ENCODE measurements at places on chromosomes 3 and 15.
A peak's percentile ranks its signal among the peaks of the same experiment; 100 is the strongest.

GRCh38 chr15:90223441-90224165 lies 10.1 kb downstream of the CIB1 start:
- no peak for DNase-seq

DNA sequence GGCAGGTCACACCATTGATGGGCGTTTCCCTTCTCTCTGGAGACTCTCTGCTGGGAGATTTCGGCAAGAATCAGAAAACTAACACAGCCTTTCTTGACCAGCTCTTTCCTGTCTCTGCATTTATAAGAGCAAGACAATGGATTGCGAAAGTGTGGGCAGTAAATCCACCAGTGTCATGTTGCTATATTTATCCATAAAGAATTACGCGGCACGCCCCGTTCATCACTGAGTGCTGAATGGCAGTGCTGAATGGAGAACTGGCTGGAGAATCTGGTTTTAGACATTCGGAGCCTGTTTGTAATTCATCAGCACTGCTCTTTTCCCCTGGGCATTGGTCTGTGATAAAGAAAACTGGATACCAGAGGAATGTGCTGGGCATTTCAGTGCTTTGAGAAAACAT lies 2.0 kb upstream of the CEMIP start:
- peak; percentile 79 for DNase-seq

- no peak for DNase-seq
These were observed 778.0 kb upstream of the NECTIN3 start for GRCh38 chr3:110293660-110294059.

DNA sequence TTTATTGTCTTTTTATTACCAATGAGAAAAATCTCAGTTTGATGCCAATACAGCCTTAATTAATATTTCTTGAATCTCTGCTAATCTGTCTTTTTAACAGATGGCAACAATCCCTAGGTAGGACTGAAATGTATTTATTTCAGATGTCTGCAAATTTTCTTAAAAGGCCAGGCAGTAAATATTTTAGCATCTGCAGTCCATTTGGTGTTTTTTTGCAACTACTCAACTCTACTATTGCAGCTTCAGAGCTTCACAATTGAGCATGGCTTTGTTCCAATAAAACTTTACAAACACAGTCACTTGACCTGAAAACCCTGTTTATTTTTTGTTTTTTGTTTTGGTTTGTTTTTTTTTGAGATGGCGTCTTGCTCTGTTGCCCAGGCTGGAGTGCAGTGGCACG lies 82.7 kb downstream of the RARB start:
- no peak for DNase-seq

DNA sequence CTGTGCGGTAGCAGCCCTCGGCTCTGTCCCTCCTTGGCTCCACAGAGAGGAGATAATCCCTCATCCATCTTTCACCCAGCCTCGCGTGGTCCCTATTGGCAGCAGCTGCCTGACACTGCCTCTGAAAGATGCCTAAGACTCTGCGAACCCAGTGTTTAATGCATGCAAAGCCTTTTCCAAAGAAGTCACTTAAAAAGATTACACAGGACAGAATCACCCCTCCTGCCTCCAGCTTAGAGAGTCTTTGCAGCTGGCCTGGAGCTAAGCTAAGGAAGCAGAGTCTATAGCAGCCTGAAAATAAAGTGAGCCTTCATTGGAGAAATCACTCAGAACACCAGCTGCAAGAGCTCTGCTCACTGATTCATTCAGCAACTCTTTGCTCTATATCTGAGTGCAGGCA lies 247.2 kb downstream of the SHQ1 start:
- DNase-seq = no peak

- no peak for DNase-seq
These were observed 17.5 kb downstream of the SEMA7A start for GRCh38 chr15:74415966-74416916.

DNA sequence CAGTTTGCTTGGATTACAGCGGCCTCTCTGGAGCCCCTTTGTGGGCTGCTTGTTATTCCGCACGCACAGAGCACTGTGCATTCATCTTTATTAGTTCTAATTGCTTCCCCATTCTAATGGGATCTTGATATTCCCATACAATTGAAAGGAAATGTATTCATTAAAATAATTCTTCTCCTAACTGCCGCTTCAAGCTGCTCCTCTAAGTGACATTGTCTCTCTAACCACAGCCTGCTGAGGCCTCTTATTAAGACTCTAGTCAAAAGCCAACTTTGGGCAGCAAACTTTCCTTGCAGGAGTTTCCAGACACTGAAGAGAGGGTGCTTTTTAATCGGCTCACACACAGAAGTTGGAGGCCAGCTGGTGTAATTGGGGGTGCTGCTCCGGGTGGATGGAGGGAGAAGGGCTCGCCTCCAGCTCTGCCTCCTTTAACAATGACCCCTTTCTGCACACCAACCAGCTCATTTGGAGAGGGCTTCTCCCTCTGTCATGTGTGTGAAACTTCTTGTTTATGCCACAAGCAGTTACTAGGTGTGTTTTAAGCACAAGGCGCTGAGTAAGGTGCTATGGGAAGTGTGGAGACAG lies 5.6 kb upstream of the MAGEF1 start:
- DNase-seq = peak; percentile 30

- no peak for DNase-seq
These were observed 36.7 kb downstream of the TM2D3 start for GRCh38 chr15:101615414-101615985.

DNA sequence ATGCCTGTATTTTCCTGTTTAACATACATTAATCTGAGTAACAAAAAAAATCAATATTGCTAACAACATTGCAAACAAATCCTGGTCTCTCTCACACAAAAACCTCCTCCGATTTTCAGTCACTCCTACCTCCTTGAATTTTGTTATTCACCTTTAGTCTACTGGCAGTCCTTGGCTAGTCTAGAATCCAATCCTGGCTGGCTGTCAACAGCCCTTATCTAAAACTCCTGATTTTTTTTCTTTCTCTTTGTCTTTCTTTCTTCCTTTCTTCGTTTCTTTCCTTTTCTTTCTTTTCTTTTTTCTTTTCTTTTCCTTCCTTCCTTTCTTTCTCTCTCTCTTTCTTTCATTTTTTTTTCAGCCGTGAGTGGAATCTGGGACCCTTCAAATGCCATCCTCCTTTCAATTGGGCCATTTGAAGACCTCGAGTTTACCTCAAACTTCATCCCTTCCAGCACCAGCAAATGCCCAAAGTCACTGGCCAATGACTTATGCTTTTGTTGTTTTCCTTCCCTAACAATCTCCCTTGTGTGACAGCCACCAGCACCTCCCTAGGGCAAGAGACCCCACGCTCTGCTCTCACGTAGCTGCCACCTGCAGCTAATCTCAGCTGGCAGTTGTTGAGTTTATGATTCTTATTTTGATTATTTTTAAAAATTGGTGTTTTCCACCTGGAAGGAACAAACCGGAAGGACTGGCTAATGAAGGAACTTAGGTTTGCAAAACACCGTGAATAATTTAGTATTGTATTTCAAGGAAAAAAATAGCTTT lies 6.8 kb upstream of the ONECUT1 start:
- DNase-seq = no peak

- DNase-seq = no peak
These were observed 131.5 kb downstream of the WNT7A start for GRCh38 chr3:13748276-13748879.

GRCh38 chr15:69435985-69436384 lies 16.6 kb upstream of the RPLP1 start:
- DNase-seq = no peak

- DNase-seq = no peak
These were observed 190.0 kb downstream of the EFHB start for GRCh38 chr3:19744047-19744446.

- no peak for DNase-seq
These were observed 3.0 kb downstream of the SS18L2 start for GRCh38 chr3:42593635-42594034.

DNA sequence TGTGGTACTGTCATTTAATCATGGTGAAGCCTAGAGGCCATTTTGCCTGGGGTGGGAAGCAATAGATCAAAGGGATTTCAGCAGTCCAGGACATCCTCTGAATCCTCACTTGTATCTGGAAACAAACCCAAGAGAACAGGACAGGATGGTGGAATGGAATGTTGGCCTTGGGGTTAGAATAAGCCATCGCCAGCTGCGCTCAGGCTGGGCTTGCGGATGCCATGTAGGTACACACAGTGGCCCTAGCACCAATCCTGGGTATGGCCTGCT lies 76.5 kb upstream of the ALDH1A3 start:
- DNase-seq = peak; percentile 43

DNA sequence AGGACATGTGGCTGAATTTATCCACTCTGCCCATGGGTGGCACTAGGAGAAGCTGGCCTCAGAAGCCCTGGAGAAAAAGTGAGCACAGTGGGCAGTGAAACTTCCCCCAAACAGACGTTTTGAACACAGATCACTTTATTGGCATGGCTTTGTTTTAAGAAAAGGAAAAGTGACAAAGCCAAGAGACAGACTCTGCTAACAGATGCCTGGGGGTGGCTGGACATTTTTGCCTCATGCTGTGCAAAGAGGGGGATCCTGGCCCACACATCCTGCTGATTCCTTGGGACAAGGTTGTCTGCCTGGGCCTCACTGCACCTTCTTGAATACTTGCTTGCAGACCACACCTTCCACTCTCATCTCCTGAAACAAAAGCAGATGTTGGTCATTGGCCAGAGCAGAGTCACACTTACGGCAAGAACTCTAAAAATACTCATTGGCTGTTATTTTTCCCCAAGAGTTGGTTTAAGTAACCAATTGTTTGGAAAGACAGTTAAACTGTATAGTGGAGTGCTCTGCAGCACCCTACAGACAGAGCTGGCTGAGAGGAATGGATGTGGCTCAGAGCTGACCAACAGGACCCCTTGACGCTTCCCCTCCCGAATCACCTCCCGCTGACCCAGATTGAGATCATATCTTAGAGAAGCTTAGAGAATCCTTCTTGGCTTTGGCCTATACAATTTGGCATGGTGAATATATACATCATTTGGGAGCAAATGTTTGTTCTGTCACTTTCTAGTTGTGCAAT lies 22.0 kb downstream of the RBP1 start:
- DNase-seq = no peak

DNA sequence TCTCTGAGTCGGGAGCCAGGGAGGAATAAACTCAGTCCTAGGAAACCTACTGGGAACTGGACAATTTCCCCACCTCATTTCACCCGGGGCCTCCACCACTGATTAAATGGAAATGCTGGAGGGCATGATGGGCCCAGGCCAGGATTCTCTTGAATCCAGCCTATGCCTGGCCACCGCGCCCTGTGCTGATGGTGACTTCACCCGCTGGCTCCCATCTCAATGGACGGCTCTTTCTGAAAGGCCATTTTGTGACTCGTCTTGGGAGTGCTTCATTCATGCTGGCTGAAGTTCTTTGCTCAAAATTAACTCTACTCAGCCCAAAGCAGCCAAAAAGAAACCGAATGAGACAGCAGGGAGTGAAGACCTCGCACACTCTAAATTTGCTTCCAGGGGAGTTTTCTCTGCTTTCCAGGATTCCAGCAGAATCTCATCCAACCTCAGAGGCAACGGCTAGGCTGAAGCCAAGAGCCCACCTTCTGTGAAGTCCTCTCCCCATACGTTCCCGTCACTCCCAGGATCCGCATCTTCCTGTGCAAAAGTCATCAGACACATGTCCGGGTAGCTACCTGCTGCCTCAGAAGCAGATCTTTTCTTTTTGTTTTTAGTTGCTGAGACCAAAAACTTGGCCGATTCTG lies 266.0 kb upstream of the ICE2 start:
- no peak for DNase-seq

DNA sequence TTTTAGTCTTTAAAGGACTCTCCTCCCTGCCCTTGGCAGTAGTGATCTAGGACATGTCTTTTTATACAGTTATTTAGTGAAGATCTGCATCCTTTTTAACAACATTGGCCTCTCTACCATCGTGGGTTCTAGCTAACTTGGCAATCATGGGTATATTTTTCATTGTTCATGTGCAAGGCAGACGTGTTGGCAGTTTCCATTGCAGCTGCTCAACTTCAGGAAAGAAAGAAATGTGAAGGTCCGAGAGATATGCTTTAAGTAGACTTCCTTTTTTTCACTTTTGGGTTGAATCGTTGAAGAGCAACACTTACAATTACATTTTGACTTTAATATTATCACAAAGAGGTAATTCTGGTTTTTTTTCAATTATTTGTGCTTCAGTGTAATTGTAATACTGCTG lies 172.6 kb downstream of the SATB1 start:
- no peak for DNase-seq

DNA sequence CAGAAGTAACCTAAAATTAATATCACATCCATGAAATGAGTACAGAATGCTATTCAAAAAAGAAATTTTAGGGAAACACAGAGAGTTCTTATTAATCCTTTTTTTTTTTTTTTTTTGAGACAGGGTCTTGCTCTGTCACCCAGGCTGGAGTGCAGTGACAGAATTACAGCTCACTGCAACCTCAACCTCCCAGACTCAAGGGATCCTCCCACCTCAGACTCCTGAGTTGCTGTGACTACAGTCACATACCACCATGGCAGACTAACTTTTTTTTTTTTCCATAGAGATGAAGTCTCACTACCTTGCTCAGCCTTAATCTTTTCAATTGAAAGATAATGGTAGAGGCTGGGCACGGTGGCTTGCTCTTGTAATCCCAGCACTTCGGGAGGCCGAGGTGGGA lies 6.3 kb upstream of the CRTC3 start:
- DNase-seq = no peak

GRCh38 chr3:37266809-37267208 lies 92.4 kb upstream of the LRRFIP2 start:
- DNase-seq = no peak

Measured in RPMI7951 (cell line).